ENCODE measurements at places on chromosomes 1 and 21. TPM values are rescaled to one million over a fixed set of nuclear protein-coding genes. Genes with fewer than 3 reads are reported as not detected.

DNA sequence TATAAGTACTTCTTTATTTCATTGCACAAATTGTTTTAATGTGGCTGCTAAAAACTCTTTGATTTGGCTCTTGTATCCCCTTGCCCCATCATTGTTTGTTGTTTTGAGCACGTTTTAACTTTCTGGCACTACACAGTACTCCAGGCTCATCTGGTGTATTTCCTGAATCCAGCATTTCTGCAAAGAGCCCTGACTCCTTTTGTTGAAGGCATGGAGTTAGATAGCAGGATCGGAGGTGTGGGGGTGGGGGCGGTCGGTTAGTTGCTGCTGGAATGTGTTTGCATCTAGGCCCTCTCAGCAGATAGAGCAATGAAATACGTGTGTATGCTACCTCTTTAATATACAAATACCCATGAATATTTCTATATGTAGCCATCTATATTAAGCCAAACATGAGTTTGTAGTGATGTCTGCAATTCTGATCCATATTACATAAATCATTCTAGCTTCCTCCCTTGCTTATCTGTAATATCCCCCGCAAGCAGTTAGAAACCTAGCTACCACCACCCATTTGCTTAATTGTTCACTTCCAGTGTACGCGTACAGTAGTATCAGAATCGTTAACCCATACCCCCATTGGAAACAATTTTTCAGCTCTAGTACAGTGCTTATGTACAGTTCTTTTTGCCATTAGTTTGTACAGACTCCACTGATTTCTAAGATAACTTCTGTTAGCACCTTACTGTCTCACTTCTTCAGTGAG, 106.0 kb downstream of the NOS1AP start:
- H3K36me3 ChIP-seq = no peaks in the 10 kb centered on the region
- 0 out of 2 replicates have a peak, but pooled peaks cover 7% of the 10 kb centered on the region for H3K27me3 ChIP-seq
- no peak overlapping the region for H3K27ac ChIP-seq
- no peak for DNase-seq
- H3K4me3 ChIP-seq = no peak overlapping the region
- no peaks in the 10 kb centered on the region for H3K4me1 ChIP-seq

DNA sequence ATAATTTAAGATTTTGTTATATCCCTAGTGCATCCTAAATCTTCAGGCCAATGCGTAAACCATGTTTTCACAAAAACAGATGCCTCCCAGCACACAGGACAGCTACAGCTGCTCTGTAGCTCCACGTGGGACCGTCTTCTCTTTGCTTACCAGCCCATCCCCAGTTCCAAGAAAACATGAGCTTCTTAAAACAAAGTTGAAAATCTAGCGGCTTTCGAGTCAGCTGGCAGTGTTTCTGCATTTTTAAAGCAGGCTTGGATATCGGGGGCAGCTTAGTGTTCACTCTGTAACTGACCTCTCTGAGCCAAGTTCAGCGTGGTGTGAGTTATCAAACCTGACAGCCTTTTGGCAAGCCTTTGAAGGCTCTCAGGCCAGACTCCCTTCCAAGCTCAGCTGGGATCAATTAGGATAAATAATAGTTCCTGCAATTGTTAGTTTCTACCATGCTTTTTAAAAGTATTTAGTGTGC, 881.5 kb downstream of the LTN1 start:
- H3K27me3 ChIP-seq = no peaks in the 10 kb centered on the region
- no peak overlapping the region for H3K4me3 ChIP-seq
- H3K27ac ChIP-seq = no peak overlapping the region

MYOCOS gene
- not detected for total RNA-seq

GRCh38 chr1:240802271-240802670, 190.3 kb upstream of the GREM2 start:
- no peak overlapping the region for H3K27ac ChIP-seq
- DNase-seq = no peak
- no peak overlapping the region for H3K4me3 ChIP-seq
- no peaks in the 10 kb centered on the region for H3K36me3 ChIP-seq

TMPRSS2 gene
- not detected for total RNA-seq

DNA sequence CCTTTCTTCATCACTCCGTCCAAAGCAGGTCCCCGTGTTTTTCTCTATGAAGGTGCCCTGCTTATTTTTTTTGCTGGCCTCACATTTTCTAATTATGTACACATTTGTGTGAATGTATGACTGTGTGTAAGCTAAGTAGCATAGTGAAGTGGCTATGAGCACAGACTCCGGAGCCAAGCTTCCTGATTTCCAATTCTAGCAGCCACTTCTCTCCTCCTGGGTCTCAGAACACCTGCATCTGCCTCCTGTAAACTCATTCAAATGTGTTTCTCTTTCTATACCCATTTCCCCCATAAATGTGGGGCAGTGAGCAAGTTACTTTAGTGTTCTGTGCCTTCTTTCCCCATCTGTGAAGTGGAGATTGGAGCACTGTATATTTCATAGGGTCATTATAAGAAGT, 2.1 kb downstream of the SLAMF6 start:
- DNase-seq = peak; percentile 6
- H3K27me3 ChIP-seq = no peaks in the 10 kb centered on the region
- no peaks in the 10 kb centered on the region for H3K36me3 ChIP-seq
- peaks cover 10% of the 10 kb centered on the region for H3K4me1 ChIP-seq
- no peak overlapping the region for H3K27ac ChIP-seq

KRTAP7-1 gene
- total RNA-seq = not detected

GRCh38 chr1:204728045-204728444, 42.5 kb upstream of the LRRN2 start:
- H3K4me1 ChIP-seq = no peaks in the 10 kb centered on the region
- no peaks in the 10 kb centered on the region for H3K36me3 ChIP-seq
- peak; percentile 26 for DNase-seq
- H3K4me3 ChIP-seq = no peak overlapping the region
- no peak overlapping the region for H3K27ac ChIP-seq

- no peak for DNase-seq
- H3K27me3 ChIP-seq = no peaks in the 10 kb centered on the region
- H3K4me3 ChIP-seq = no peak overlapping the region
- no peak overlapping the region for H3K27ac ChIP-seq
- peaks cover 6% of the 10 kb centered on the region for H3K36me3 ChIP-seq
Measured at GRCh38 chr1:22531251-22531650, 32.0 kb upstream of the EPHA8 start.

CACYBP gene
- 566 TPM for total RNA-seq

FOXO6 gene
- total RNA-seq = 0.05 TPM

DNA sequence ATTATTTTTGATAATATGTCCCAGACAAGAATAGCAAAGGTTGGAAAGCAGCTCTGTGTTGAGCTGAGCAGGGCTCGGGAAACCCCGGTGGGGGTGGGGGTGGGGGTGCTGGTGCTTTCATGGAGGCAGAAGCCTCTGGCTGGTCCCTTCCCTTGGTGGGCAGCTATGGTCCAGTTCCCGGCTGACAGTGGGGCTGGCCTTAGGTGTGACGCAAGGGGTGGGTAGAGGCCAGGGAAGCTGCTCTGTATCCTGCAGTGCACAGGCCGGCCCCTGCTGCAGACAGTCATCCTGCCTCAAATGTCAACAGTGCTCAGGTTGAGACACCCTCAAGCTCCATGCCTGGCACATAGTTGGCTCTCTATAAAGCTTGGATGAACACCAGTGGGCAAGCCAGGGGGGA, 8.9 kb downstream of the ACTL8 start:
- H3K36me3 ChIP-seq = no peaks in the 10 kb centered on the region
- H3K4me1 ChIP-seq = peaks cover 8% of the 10 kb centered on the region
- H3K27me3 ChIP-seq = no peaks in the 10 kb centered on the region
- no peak for DNase-seq
- no peak overlapping the region for H3K27ac ChIP-seq

DNA sequence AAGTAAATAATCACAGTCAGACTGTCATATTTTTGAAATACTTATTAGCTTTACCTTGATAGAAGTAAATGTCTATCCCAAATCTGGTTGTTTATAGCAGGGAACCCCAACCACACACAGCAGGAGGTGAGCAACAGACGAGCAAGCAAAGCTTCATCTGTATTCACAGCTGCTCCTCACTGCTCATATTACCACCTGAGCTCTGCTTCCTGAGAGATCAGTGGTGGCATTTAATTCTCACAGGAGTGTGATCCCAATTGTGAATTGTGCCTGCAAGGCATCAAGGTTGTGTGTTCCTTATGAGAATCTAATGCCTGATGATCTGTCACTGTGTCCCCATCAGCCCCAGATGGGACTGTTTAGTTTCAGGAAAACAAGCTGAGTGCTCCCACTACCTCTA, 104.3 kb downstream of the GPATCH2 start:
- H3K4me3 ChIP-seq = no peak overlapping the region
- no peak for DNase-seq
- H3K27ac ChIP-seq = no peak overlapping the region
- H3K36me3 ChIP-seq = no peaks in the 10 kb centered on the region

GRCh38 chr21:42746240-42746592, 92.8 kb downstream of the PDE9A start:
- no peaks in the 10 kb centered on the region for H3K4me1 ChIP-seq
- H3K27me3 ChIP-seq = no peaks in the 10 kb centered on the region
- DNase-seq = no peak

DNA sequence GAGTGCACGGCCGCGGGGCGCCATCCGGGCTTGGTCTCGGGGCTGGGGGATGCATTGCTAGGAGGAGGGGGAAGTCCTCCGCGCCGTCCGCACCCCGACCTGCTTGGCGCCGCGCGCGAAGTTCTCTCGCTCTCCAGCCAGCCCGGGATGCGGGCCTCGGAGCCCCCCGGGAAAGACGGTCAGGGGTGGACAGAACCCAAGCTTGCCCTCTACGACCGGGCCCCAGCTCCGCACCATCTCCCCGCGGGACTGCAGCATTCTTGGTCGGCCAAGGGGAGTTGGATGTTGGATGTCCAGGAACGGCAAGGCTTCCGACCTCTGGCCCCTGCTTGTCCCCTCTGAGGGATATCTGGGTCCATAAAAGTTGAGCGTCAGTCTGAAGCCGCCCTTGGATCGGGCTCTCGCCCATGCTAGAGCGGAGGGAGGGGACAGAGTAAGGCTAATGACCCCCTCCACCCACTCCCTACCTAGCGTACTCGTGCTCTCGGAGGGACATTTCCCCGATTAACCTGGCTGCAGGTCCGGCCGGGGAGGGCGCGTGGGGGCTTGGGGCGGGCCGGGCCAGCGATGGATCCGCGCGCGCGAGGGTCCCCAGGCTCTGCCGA, 522 bp downstream of the DISP3 start:
- H3K27me3 ChIP-seq = peaks cover 49% of the 10 kb centered on the region
- peaks cover 11% of the 10 kb centered on the region for H3K4me1 ChIP-seq
- H3K27ac ChIP-seq = no peak overlapping the region
- DNase-seq = no peak
- peak overlapping the region; percentile 42 for H3K4me3 ChIP-seq
- no peaks in the 10 kb centered on the region for H3K36me3 ChIP-seq

DNA sequence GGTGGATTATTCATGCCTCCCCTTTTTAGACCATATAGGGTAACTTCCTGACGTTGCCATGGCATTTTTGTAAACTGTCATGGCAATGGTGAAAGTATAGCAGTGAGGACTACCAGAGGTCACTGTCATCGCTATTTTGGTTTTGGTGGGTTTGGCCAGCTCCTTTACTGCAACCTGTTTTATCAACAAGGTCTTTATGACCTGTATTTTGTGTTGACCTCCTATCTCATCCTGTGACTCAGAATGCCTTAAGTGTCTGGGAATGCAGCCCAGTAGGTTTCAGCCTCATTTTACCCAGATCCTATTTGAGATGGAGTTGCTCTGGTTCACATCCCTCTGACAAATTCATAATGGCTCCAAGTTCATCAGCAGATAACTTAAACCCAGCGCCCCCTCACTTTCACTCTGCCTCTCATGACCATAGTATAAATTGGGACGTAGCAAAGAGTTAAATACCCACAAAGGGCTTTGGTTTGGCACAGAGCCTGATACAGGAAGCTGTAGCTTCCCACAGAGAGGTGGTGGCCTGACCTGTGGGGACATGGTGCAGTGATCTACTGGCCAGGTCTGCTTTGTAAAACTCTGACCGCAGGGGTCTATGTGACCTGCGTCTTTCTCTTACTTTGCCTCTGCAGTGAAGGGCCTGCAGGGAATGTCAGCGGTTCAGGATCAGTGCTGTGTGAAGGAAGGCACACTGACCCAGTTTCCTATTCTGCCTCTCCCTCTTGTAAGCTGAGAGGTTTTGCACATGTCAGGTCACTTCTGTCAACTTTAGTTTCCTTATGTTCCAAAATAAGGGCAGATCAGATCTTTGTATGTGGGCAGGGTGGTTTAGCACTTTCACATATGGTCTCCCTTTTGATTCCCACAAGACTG, 78.1 kb upstream of the ZNF644 start:
- DNase-seq = no peak
- no peaks in the 10 kb centered on the region for H3K36me3 ChIP-seq
- H3K27ac ChIP-seq = no peak overlapping the region
- H3K4me1 ChIP-seq = peaks cover 10% of the 10 kb centered on the region

ATP5PF gene
- total RNA-seq = 119 TPM

- H3K36me3 ChIP-seq = peaks cover 20% of the 10 kb centered on the region
- H3K4me3 ChIP-seq = peak overlapping the region; percentile 65
- no peak for DNase-seq
- no peaks in the 10 kb centered on the region for H3K27me3 ChIP-seq
- H3K4me1 ChIP-seq = peaks cover 10% of the 10 kb centered on the region
- H3K27ac ChIP-seq = peak overlapping the region; percentile 90
Measured at GRCh38 chr1:163320891-163321290, 863 bp upstream of the NUF2 start.

DNA sequence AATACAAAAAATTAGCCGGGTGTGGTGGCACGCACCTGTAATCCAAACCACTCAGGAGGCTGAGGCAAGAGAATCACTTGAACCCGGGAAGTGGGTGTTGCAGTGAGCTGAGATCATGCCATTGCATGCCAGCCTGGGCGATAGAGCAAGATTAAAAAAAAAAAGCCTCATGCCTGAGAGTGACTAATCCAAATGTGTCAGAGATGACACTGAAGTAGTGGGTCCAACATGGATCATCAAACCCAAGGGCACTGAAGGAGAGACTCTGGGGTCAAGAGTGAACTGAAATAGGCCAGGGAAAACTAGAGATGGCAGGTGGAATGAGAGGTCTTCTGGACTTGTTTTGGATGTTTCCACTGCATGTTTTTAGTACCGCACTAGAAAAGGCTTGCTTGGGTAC, 10.2 kb upstream of the CACHD1 start:
- no peak overlapping the region for H3K4me3 ChIP-seq
- no peaks in the 10 kb centered on the region for H3K36me3 ChIP-seq
- H3K4me1 ChIP-seq = no peaks in the 10 kb centered on the region
- no peaks in the 10 kb centered on the region for H3K27me3 ChIP-seq
- H3K27ac ChIP-seq = no peak overlapping the region

DNA sequence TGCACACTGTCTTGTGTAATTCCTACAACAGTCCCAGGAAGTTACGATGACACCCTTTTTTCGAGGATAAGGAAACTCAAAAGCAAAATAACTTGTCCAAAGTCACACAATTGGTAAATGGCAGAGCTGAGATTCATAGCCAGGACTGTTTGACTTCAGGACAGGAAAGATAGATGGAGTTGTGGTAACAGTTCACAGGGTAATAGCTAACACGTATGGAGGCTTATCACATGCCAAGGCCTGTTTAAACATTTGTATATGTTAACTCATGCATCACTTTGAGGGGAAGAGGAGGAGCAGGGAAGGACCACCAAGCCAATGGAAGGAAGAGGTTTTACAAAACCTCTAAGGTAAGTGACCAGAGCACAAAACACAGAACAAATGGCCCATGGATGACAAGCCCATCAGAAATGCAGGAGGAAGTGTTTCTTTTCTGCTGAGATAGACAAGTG, 2.8 kb downstream of the DHCR24 start:
- peaks cover 35% of the 10 kb centered on the region for H3K4me1 ChIP-seq
- H3K27me3 ChIP-seq = no peaks in the 10 kb centered on the region

OSCP1 gene
- 6.5 TPM for total RNA-seq

GRCh38 chr1:235045034-235045690, 83.5 kb downstream of the TOMM20 start:
- no peaks in the 10 kb centered on the region for H3K27me3 ChIP-seq
- no peak overlapping the region for H3K4me3 ChIP-seq
- H3K4me1 ChIP-seq = peaks cover 33% of the 10 kb centered on the region
- DNase-seq = no peak
- H3K27ac ChIP-seq = no peak overlapping the region
- H3K36me3 ChIP-seq = no peaks in the 10 kb centered on the region
